ENCODE measurements at places on chromosomes 4 and X. TPM values are rescaled to one million over a fixed set of nuclear protein-coding genes. Genes with fewer than 3 reads are reported as not detected.

Gene GPR82
- not detected for total RNA-seq

Gene GAGE12D
- not detected for total RNA-seq

Gene ZXDB
- total RNA-seq: 7.8 TPM

Gene GRPEL1
- total RNA-seq: 62.5 TPM

Gene GYPE
- not detected for total RNA-seq

Gene BMP3
- total RNA-seq: not detected

Gene ASMT
- not detected for total RNA-seq

Gene MPP1
- total RNA-seq: 21.7 TPM

Gene MAOA
- 74.5 TPM for total RNA-seq

Measured in endothelial cell of coronary artery (primary cell).